Renal cortical epithelial cell (primary cell): ENCODE measurements at places on chromosomes 3 and 15.

DNA sequence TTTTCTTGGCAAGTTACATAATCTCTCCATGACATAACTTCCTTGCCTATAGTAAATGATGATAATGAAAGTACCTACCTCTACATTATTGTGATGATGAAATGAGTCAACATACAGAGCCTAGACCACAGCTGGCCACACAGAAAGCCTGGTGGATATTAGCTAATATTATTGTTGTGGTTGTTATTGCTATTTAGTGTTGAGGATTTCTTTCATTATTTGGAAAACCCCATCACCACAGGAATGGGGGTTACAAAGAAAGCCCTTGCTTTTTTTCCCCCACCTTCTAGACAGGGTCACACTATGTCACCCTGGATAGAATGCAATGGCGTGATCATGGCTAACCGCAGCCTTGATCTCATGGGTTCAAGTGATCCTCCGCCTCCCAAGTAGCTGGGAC, 125.0 kb downstream of the PDZRN3 start:
- no peak for DNase-seq

DNA sequence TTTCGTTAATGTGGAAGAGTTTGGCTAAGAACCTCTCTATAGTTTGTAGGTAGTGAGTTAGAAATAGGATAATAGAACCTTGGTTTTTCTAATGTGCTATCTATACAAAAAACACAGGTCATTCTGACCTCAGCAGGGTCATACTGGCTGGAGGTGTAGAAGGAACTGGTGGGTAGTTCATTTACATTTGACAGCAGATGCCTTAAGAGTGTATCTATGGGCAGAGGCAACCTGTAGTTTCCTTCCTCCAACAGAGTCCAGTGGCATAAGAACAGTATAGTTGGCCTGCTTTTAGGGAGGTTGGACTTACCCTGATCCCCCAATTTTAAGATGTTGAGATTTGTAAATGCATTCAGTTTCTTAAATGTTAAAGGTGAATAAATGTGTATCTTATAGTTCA, 152.2 kb downstream of the TCF12 start:
- no peak for DNase-seq

DNA sequence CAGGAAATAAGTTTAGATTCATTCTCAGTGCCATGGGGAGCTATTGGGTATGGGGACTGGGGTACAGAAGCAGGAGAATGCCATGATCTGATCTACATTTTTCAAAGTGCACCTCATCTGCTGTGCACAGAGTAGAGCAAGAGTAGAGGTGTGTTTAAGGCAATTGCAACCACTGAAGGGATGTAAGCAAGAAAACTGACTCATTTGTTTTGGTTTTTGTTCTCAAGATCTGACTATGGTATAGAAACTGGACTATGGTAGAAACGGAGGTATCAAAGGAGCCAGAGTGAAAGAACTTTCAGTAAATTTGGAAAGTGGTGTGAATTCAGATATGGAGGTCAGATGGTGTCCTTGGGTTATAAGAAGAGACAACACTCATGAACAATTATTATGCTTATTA, 86.2 kb upstream of the CMSS1 start:
- no peak for DNase-seq

DNA sequence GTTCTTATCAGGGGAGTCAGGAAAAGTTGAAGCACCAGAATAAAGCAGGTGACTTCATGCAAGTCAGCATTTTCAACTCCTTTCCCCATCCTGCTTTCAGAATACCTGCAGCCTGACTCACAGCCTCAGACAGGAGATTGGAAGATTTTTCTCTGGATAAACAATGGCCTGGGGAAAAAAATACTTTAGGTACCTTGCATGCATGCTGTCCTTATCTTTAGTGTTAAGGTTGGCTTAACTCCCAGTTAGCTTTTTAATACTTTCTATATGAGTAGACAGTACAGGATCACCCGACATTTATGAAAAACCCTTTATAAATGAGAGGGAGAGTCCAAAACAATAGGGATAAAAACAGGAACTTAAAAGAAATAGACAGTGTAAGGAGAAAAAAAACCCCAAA, 53.6 kb downstream of the PAK2 start:
- peak; percentile 97 for DNase-seq

- DNase-seq: no peak
Observed at GRCh38 chr3:105987809-105988208, 119.0 kb upstream of the CBLB start.

DNA sequence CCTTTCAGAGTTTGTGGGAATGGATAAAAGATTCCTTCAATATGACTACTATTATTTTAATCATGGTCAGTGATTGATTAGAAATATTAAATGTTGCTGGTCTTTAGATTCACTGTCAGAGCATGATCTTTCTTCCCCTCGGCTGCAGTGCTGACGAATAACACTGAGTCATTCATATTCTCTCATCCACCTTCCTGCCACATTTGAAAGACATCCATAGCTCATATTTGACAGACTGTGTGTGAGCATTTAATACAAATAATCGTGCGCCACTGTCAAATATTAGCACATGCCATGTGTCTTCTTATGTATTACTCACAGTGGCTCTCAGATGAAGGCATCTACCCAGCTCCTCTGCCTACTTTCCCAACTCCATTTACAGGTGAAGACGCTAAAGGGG, 476.5 kb upstream of the TPRG1 start:
- DNase-seq: no peak

DNA sequence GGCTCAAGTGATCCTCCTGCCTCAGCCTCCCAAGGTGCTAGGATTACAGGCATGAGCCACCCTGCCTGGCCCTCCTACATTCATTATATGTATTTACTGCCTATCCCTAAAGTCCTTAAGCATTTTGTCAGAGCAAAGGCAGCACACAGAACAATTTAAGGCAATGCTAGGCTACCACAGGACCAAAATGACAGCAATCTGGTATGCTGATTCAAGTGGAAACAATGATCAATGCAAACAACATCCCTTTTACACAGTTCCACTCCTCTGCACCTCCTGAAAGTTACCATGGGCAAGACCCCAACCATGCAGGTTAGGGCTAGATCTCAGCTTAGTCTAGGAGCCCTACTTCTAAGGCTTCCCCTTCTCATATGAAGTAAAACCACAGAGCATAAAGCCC, 40.3 kb downstream of the SPG11 start:
- no peak for DNase-seq

DNA sequence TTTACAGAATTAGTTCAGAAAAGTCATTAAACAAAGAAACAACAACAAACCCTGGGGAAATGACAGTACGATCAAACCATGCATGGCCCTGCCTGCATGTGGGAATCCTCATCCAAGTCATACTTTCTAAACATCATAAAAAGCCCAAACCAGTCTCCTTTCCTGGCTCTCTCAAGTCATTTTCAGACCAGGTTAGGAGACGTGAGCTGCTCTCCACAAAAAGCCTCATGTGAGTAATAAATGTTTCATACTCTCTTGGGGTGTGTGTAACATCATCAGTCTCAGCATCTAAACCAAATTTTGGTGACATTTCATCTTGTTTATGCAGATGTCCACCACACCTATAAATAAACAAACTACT, 18.9 kb downstream of the GREM1 start:
- no peak for DNase-seq

DNA sequence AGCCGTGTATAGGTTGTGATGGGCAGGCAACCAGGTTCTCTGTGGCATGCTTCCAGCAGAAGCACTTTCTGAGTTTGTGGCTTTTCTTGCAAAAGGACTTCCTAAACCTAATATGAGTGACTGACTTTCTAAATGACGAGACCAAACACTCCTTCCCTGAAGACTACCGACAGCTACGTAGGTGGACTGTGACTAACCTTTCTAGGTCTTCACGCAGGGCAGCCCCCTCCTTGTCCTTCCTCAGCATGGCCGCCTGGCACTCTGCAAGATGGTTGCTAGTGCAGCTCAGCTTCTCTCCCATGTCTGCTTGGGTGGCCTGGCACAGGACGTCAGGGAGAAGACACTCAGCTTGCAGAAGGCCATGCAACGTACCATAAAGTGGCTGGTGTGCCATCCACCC, 20.9 kb downstream of the CXCR6 start:
- no peak for DNase-seq

DNA sequence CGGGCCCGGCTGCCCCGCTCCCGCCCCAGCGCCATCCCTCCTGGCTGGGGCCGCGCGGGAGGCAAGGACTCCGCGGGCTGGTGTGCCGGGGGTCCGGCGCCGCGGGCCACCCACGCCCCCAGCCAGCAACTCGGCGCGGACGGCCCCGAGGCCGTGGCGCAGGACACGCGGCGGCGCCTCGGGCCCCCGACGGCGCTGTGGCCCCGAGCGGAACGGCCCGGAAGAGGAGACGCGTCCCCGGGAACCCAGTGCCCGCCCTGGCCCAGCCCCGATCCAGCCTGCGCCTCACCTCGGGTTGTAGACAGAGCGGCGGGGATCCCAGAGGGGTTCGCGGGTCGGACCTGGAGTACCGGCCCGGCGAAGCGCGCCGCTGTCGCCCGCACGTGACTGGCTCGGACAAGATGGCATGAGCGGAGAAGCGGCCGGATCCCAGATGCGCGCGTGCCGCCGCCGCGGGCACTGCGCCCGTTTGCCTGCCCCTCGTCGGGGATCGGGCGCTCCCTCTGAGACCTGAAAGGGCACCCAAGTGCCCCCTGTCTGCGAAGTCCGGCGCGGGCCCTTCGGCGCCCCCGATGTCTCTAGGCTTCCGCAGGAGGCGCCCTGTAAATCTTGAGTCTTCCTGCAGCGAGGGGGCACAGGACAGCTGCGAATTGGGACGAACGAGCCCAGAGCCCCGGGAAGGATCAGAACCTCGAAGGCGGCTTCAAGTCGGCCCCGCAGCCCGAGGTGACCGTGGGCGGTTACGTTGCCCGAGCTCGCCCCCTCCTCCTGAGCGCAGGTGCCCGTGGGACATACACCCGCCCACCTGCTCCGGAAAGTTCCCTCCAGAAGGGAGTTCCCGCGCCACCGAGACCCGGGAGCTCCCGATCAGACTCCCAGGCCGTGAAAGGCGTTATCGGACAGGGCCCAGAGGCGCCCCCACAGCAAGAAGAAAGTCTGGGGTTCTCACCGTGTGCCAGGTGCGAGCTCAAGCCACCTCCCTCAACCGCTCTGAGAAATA, 598 bp upstream of the SFMBT1 start:
- no peak for DNase-seq
